Placental pericyte (primary cell): ENCODE measurements at places on chromosomes 2 and 18. TPM values are rescaled to one million over a fixed set of nuclear protein-coding genes. Genes with fewer than 3 reads are reported as not detected.

Gene KIF1A
- not detected in 2 replicates for total RNA-seq

Gene IL36G
- total RNA-seq = not detected in 2 replicates

Gene B4GALT6
- 6.1 and 9.3 TPM in 2 replicates for total RNA-seq

Gene ALPI
- not detected in 2 replicates for total RNA-seq

Gene AGFG1
- total RNA-seq = 85.8 and 98.6 TPM in 2 replicates

Gene SNORC
- 2.0 and 2.2 TPM in 2 replicates for total RNA-seq

Gene ZSWIM2
- not detected in 2 replicates for total RNA-seq

Gene KIAA2012
- total RNA-seq = not detected in 2 replicates

Gene IHH
- total RNA-seq = under 0.01 TPM in 1 of 2 replicates, not detected in the other

Gene KCNF1
- total RNA-seq = not detected in 2 replicates

Gene NYAP2
- under 0.01 TPM in 1 of 2 replicates, not detected in the other for total RNA-seq

Gene CYRIA
- total RNA-seq = 0.22 and 0.43 TPM in 2 replicates

Gene DDX1
- total RNA-seq = 75.3 and 84.5 TPM in 2 replicates

Gene ALLC
- total RNA-seq = not detected in 2 replicates
